Effector memory CD4-positive, alpha-beta T cell (primary cell): ENCODE measurements at places on chromosomes 1 and 21.

GRCh38 chr1:165644064-165644735 lies 13.2 kb downstream of the MGST3 start:
- no peak for DNase-seq
- no peak overlapping the region for H3K4me3 ChIP-seq
- H3K4me1 ChIP-seq: peaks cover 14% of the 10 kb centered on the region
- no peaks in the 10 kb centered on the region for H3K36me3 ChIP-seq
- no peak overlapping the region for H3K27ac ChIP-seq
- H3K27me3 ChIP-seq: no peaks in the 10 kb centered on the region

GRCh38 chr1:14759042-14759818 lies 160.7 kb downstream of the KAZN start:
- no peak overlapping the region for H3K27ac ChIP-seq
- no peaks in the 10 kb centered on the region for H3K27me3 ChIP-seq
- no peak for DNase-seq
- no peaks in the 10 kb centered on the region for H3K4me1 ChIP-seq
- H3K4me3 ChIP-seq: no peak overlapping the region
- no peaks in the 10 kb centered on the region for H3K36me3 ChIP-seq

- no peaks in the 10 kb centered on the region for H3K27me3 ChIP-seq
- no peaks in the 10 kb centered on the region for H3K36me3 ChIP-seq
- no peak for DNase-seq
- H3K27ac ChIP-seq: no peak overlapping the region
Measured at GRCh38 chr1:58933599-58933926, 149.7 kb upstream of the JUN start.

DNA sequence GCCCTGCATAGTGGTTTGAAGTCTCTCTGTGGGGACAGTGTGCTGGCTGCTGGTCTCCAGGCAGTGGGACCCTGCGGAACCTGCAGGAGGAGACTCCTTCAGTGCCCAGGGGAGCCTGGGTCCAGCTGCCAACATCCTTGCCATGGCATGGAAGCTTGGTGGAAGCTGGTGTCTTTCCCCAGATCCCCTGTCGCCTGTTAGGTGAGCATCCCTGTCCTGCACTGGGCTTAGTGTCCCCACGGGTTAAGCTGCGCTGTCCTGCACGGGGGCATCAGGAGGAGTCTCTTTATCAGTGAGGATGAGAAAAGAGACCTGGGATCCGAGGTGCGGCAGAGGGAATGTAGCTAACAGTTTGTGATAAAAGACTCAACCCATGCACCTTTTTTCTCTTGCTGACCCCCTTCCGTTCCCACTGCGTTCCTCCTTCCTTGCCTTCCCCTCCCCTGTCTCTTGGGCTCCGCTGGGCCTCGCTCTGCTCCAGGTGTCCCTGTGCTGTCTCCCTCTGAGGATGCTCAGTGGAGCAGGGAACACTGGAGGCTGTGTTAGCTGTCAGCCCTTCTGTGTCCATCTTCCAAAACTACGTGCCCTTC lies 59.3 kb downstream of the SLC37A1 start:
- H3K27ac ChIP-seq: no peak overlapping the region
- DNase-seq: no peak
- H3K27me3 ChIP-seq: no peaks in the 10 kb centered on the region

- H3K36me3 ChIP-seq: no peaks in the 10 kb centered on the region
- H3K27me3 ChIP-seq: no peaks in the 10 kb centered on the region
- no peak overlapping the region for H3K4me3 ChIP-seq
- no peak for DNase-seq
Measured at GRCh38 chr1:10943991-10944730, 68.3 kb upstream of the TARDBP start.

GRCh38 chr1:26696119-26696653 lies 371 bp downstream of the ARID1A start:
- H3K27ac ChIP-seq: peak overlapping the region; percentile 91
- DNase-seq: no peak
- peaks cover 39% of the 10 kb centered on the region for H3K4me1 ChIP-seq
- H3K36me3 ChIP-seq: no peaks in the 10 kb centered on the region

GRCh38 chr1:152996633-152997400 lies 4.7 kb upstream of the SPRR3 start:
- H3K27me3 ChIP-seq: no peaks in the 10 kb centered on the region
- H3K4me1 ChIP-seq: no peaks in the 10 kb centered on the region
- no peak overlapping the region for H3K4me3 ChIP-seq

GRCh38 chr1:93771843-93772242 lies 90.2 kb upstream of the BCAR3 start:
- no peaks in the 10 kb centered on the region for H3K27me3 ChIP-seq
- H3K27ac ChIP-seq: no peak overlapping the region
- H3K4me1 ChIP-seq: no peaks in the 10 kb centered on the region
- H3K36me3 ChIP-seq: no peaks in the 10 kb centered on the region
- H3K4me3 ChIP-seq: no peak overlapping the region
- DNase-seq: no peak

- no peaks in the 10 kb centered on the region for H3K36me3 ChIP-seq
- DNase-seq: no peak
- H3K4me1 ChIP-seq: no peaks in the 10 kb centered on the region
- H3K4me3 ChIP-seq: no peak overlapping the region
- H3K27me3 ChIP-seq: no peaks in the 10 kb centered on the region
Measured at GRCh38 chr1:25890239-25891034, 14.9 kb upstream of the PAQR7 start.

GRCh38 chr1:167499664-167500101 lies 18.6 kb downstream of the CD247 start:
- no peaks in the 10 kb centered on the region for H3K27me3 ChIP-seq
- DNase-seq: no peak
- H3K4me1 ChIP-seq: peaks cover 81% of the 10 kb centered on the region
- H3K36me3 ChIP-seq: peaks cover 33% of the 10 kb centered on the region
- peak overlapping the region; percentile 64 for H3K27ac ChIP-seq

GRCh38 chr1:212700892-212701819 lies 1.5 kb upstream of the BATF3 start:
- H3K36me3 ChIP-seq: no peaks in the 10 kb centered on the region
- DNase-seq: no peak
- peak overlapping the region; percentile 81 for H3K4me3 ChIP-seq
- H3K27me3 ChIP-seq: no peaks in the 10 kb centered on the region
- H3K4me1 ChIP-seq: peaks cover 9% of the 10 kb centered on the region

DNA sequence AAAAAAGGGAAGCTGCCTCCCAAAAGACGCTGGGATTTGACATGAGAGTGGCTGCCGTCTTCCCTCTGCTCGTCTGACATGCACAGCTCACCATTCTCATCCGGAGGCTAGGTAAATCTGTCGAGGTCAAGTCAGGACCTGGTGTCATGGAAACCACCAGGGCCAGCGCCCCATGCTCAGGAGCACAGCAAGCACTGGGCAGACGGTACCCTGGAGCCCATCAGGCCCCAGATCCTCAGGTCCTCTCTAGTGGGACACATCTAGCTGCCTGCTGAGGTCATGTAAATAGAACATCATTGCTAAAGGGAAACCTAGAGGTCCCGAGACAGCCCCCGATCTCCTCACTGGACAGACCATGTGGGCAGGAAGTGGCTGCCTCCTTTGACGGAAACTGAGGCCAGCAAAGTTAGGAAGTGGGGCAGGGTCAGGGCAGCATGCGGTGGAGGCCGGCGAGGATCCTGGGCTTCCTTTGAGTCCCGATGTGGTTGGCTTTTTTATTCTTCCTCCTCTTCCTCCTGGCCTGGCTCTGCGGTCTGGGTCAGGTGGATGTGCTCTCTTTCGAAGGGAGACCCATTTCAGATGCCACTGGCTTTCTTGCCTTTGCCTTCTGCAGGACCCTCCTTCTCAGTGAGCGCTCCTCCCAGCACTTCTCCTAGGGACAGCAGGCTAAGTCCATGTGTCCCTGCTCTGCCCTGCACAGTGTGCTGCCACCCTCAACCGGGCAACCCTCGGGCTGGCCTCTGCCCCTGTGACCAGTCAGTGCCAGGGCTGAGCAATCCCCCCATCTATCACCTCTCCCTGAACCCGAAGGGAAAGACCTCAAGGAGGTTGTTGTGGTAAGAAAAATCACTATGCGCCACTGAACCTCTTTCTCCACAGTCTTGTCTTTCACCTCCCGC lies 5.9 kb downstream of the AGT start:
- no peak overlapping the region for H3K4me3 ChIP-seq
- H3K27me3 ChIP-seq: no peaks in the 10 kb centered on the region
- no peaks in the 10 kb centered on the region for H3K4me1 ChIP-seq
- H3K36me3 ChIP-seq: no peaks in the 10 kb centered on the region
- no peak for DNase-seq

DNA sequence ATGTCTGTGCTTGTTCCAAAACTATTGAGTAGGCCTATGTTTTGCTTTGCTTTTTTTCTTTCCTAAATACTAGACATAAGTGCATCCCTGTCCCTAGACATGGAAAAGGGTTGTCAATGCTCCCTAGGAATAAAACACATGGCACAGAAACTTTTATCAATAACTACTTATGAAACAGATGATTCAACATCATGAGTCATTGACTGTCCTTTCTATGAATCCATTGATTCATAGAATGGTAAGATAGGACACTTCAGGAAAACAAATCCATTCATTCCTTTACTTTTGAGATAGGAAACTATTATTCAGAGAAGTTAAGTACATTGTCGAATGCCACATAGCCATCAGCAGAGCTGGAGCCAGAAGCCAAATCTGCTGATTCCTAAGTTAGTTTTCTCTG lies 147.5 kb downstream of the TSEN15 start:
- no peaks in the 10 kb centered on the region for H3K36me3 ChIP-seq
- no peak overlapping the region for H3K27ac ChIP-seq
- no peak overlapping the region for H3K4me3 ChIP-seq
- DNase-seq: no peak

GRCh38 chr1:206094024-206094423 lies 23.2 kb downstream of the AVPR1B start:
- no peaks in the 10 kb centered on the region for H3K36me3 ChIP-seq
- no peak overlapping the region for H3K4me3 ChIP-seq
- no peak for DNase-seq
- no peaks in the 10 kb centered on the region for H3K27me3 ChIP-seq

DNA sequence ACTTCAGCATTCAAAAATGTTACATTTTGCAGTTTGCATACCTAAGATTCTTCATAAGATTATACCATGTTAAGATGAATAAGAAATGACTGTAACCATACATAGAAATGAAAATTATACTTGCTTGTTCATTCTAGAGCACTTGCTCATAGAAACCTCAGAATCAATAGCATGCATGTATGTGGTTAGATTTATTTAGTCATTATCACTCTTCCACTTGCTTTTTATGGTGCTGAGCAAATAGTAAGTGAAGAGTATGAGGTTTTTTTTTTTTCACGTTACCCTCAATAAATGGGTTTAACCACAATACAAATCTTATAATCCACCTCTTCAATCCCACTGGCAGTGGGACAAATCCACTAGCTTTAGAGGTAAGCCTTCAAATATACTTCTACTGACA lies 84.7 kb downstream of the LRRC53 start:
- no peak overlapping the region for H3K4me3 ChIP-seq
- no peaks in the 10 kb centered on the region for H3K27me3 ChIP-seq
- H3K4me1 ChIP-seq: no peaks in the 10 kb centered on the region
- H3K27ac ChIP-seq: no peak overlapping the region
- DNase-seq: no peak

- DNase-seq: no peak
- H3K27me3 ChIP-seq: no peaks in the 10 kb centered on the region
- no peak overlapping the region for H3K4me3 ChIP-seq
- H3K4me1 ChIP-seq: peaks cover 8% of the 10 kb centered on the region
- peaks cover 23% of the 10 kb centered on the region for H3K36me3 ChIP-seq
Measured at GRCh38 chr1:151701515-151701914, 15.1 kb downstream of the CELF3 start.

GRCh38 chr1:24288479-24288878 lies 30.7 kb upstream of the GRHL3 start:
- H3K4me3 ChIP-seq: no peak overlapping the region
- H3K27me3 ChIP-seq: no peaks in the 10 kb centered on the region
- H3K36me3 ChIP-seq: no peaks in the 10 kb centered on the region
- H3K27ac ChIP-seq: no peak overlapping the region
- H3K4me1 ChIP-seq: no peaks in the 10 kb centered on the region
- DNase-seq: no peak

GRCh38 chr21:34553151-34553952 lies 41.3 kb upstream of the KCNE1 start:
- no peaks in the 10 kb centered on the region for H3K4me1 ChIP-seq
- no peaks in the 10 kb centered on the region for H3K27me3 ChIP-seq
- H3K36me3 ChIP-seq: no peaks in the 10 kb centered on the region

DNA sequence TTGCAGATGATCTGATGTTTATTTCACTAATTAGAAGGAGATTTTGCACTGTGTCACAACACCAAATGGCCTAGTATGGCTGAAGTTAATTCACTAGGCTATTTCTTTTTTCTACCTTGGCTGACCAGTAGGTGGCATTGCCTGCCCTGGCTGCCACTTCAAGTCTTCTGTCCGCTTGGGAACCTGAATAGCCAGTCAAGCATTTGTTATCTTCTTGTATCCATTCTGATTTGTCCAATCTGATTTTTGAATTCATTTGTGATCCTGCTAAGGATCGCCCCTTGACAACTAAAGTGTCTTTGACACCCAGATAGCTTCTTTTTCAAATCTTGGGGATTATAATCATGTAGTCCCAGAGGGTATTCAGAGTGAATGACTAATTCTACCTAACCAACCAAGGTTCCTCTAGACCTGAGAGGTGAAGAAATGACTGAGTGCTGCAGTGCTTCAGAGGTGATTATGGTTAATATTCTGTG lies 99.4 kb downstream of the GIPC2 start:
- DNase-seq: no peak
- no peaks in the 10 kb centered on the region for H3K27me3 ChIP-seq

DNA sequence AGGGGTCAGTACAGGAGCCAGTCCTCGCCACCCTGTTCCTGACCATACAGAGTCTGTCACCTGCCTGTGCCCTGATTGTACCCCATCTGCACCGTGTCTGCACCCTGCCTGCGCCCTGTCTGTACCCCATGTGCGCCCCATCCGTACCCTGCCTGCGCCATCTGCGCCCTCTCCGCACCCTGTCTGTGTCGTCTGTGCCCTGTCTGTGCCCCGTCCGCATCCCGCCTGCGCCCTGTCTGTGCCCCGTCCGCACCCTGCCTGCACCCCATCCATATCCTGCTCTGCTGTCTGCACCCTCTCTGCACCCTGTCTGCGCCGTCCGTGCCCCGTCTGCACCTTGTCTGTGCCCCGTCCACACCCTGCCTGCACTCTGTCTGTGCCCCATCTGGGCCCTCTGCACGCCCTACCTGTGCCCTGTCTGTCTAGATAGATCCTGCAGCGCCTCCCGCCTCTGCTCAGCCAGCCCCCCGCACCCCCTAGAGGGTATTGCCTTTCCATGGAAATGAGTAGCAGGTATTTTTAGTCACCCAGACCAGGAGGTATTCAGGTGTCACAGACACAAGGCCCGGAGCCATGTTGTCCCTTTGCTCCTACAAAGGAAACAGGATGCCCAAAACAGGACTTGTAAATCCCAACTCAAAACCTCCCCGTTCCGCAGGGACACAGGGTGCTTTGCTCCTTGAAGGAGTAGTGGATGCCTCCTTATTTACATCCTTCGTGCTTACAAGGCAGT lies 7.7 kb upstream of the NPHP4 start:
- DNase-seq: no peak
- H3K36me3 ChIP-seq: no peaks in the 10 kb centered on the region
- peaks cover 12% of the 10 kb centered on the region for H3K4me1 ChIP-seq

DNA sequence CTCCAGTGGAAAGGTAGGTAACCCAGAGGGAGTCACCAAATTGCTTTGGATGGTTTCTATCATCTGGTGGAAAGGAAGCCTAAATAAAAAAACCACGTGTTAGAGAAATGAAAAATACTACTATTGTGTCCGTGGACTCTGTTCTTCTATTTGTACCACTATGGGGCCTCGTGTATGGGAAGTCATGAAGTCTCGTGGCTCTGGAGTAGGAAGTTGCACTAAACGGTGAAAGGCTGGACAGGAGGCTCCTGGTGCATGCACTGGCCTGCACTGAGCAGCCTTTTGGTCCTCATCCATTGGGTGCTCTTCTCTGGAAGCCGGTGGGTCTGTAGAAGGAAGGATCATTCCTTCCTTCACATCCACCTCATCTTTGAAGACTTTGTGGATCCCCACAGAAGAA lies 17.0 kb downstream of the F3 start:
- H3K4me1 ChIP-seq: no peaks in the 10 kb centered on the region
- H3K36me3 ChIP-seq: no peaks in the 10 kb centered on the region
- no peak overlapping the region for H3K4me3 ChIP-seq
- H3K27me3 ChIP-seq: no peaks in the 10 kb centered on the region
